ENCODE measurements at places on chromosomes 6 and 20.

GRCh38 chr6:144586986-144587385, 301.9 kb downstream of the UTRN start:
- no peak for DNase-seq

DNA sequence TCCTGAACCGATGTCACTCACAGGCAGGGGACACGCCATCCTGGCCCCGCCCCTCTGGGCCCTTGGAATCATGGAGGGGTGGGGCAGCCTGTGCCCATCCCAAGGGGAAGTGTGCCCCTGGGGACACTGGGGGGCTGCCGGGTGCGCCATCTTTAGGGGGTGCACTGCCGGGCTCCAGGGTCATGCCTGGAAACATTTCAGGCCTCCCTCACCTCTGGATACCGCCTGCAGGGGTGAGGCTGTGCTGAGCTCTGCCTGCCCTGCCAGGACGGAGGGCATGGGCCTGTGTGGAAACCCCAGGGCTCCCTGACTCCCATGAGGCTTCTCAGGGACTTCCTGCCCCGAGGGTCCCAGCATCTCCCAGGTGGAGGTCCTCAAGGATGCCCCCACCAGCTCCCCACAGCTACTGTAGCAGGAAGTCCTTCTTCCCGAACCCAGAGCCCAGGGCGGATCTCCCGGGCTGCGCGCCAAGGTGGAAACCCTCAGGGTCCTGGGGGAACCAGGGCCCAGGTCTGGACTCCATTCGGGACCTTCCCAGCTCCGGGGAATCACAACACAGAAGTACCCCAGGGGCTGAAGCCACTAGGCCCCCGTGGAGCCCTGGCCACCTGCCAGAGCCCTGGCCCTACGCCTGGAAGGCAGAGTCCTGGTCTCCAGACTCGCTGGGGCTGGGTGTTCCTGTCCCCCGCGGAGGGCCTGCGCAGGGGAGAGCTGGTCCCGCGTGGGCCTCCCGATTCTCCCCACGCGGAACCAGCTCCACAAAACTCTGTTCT, 15.6 kb downstream of the CHRNA4 start:
- DNase-seq = no peak

- no peak for DNase-seq
Observed at GRCh38 chr20:47160240-47160639, 196.3 kb downstream of the ZMYND8 start.

DNA sequence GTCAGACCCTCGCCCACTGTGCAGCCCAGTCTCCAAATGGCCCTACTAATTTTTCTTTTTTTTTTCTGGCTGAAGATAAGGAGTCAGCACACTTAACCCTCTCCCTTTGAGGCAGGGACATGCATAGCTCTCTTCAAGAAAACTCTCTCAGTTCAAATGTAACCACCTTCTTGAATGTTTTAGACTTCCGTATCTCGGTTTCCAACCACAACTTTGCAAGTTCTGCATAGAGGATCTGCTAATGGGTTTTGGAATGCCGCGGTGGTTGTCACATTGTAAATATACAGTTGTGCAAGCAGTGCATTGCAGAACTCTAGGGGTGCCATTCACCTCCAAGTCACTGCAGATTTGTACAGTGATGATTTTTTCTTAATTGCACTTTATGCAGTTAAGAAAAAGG, 59.4 kb upstream of the SLC35B3 start:
- DNase-seq = no peak

GRCh38 chr6:51472745-51473487, 614.5 kb downstream of the PKHD1 start:
- DNase-seq = no peak

- no peak for DNase-seq
Observed at GRCh38 chr20:41094353-41095055, 42.8 kb upstream of the PLCG1 start.

GRCh38 chr6:134447883-134448387, 130.0 kb upstream of the SGK1 start:
- no peak for DNase-seq
